Esophagus mucosa (tissue), 1 donor: ENCODE measurements at places on chromosomes 7 and 10. TPM values are rescaled to one million over a fixed set of nuclear protein-coding genes. Genes with fewer than 3 reads are reported as not detected.
A peak's percentile ranks its signal among the peaks of the same experiment; 100 is the strongest.

GRCh38 chr7:16409777-16410176, 11.6 kb downstream of the CRPPA start:
- no peak for ATAC-seq

- no peak for ATAC-seq
These were observed 201.5 kb downstream of the DNAJB6 start for GRCh38 chr7:157538321-157538720.

DNA sequence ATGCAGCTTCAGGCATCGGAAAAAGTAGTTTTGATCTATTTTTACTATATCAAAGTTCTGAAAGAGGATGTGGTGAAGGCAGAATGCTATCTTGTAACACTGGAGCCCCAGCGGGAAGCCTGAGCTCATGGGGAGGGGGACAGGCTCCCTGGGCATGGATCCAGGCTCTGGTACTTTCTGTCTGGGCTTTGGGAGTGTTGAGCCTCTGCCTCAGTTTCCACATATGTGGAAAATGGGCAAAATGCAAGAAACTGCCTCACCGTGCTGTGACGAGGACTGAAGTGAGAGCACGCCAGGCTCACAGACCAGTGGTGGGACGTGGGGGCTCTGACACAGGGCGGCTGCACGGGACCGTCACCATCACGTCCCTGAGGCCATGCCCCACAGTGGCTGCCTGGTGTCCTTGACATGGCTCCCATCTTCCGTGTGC, 182.9 kb upstream of the SHH start:
- no peak for ATAC-seq

DNA sequence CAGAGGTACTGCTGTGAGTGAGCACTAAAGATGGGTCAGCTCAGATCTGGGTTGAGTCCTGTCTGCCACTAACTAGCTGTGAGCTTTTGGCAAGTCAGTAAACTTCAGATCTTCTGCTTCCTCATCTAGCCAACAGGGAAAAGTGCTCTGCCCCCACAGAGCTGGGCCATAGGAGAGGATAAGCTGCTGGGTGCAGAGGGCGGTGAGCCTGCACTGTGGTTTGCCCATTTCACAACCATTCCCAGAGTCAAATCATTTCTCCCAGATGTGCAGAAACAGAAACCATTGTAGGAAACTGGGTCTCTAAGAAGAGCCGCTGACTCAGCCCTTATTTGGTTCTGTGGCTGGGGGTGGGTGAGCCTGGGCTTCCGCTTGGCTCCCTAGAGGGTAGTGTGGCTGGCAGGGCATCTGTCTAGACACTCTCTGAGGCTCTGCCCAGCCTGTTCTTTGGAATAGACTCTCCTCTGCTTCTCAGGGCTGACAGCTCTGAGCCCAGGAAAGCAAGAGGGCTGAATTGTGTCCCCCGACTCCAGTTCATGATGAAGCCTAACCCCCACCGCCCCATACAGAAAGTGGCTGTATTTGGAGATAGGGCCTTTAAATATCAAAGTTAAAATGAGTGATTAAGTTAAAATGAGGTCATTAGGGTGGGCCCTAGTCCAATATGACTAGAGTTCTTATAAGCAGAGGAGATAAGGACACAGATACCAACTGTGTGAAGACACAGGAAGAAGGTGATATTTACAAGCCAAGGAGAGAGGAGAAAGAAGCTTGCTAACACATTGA, 29.5 kb upstream of the ARHGAP22 start:
- ATAC-seq = peak; percentile 63

DNA sequence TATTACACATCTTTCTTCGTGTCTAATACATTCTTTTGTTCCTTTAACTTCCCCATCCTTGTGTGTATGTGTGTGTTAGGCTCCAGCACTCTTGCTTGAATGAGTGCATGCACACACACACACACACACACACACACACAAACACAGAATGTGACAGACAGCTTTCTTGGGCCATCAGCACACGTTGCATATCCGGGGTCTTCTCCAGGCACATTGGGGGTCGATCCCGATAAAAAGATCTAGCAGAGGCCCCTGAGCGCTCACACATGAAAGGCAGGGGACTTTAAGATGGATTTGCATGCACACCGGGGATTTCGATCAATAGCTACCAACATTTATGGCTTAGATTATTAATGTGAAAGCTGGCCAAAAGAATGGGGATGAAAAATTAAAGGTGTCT, 4.5 kb downstream of the SKIDA1 start:
- ATAC-seq = no peak

DNA sequence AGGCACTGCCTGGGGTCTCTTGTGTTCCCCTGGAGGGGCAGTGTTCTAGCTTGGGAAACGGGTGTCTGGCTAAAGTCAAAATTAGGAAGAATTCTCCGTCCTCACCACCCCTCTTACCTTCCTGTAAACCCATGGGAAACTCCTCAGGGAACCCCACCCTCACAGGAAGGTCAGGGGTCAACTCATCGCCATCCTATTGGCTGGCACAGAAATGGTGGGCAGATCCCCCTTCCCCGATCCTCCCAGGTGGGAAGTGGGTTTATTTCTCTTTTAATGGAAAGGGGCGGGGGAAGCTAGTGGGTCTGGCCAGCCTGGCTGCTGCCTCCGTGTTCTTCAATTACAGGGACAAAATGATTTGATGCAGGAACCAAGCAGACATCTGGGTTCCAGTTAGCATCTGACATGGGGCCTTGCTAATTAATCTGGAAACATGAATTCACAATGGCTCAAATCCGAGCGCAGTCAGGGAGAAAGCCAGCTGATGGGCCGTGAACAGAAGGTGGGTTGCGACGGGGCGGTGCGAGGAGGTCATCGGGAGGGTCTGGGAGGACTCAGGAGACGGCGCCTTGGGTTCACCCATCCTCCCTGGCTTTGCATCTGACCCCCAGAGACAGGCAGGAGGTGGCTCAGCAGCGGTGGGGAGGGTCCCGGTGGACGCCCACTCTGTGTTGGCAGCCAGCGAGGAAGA, 66.6 kb downstream of the SLIT1 start:
- ATAC-seq = no peak

- ATAC-seq = peak; percentile 52
These were observed 236.0 kb downstream of the MAGI2 start for GRCh38 chr7:79217468-79217867.

- ATAC-seq = no peak
These were observed 11.4 kb upstream of the CFAP69 start for GRCh38 chr7:90233569-90233968.

DNA sequence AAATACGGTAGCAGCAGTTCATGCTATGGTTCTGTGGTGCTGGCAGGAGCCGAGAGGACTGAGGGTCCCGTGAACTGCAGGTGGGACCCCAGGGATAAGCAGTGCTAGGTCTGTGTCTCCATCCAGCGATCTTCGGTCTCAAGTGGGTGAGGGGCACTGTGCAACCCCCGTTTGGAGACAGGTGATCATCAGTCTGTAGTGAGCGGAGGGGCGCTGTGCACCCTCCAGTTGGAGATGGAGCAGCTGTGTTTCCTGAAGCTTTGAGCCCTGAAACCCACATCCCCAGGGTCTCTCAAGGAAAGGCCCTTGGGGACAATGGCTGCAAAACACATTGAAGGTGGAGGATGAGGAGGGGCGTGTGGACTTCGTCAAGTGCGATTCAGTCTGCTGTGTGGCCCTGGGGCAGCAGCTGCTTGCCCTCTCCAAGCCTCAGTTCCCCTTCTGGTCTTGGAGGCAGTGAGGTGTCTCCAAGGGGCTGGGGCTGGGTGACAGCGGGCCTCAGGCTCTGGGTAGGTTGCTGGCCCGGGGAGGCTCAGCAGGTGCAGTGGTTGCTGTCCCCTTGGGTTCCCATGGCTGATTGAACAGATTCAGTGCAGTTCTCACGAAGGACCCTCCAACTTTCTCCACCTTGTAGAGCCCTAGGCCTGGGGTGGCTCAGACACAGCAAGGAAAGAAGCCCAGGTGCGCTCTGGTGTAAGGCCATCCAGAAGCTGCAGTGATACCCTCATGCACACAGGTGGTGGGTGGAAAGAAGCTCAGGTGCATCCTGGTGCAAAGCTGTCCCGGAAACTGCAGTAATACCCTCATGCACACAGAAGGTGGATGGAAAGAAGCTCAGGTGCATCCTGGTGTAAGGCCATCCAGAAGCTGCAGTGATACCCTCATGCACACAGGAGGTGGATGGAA, 160.6 kb downstream of the ADARB2 start:
- no peak for ATAC-seq

GRCh38 chr7:86991771-86992191, 67.7 kb downstream of the ELAPOR2 start:
- no peak for ATAC-seq

GRCh38 chr10:35135861-35136260, 9.2 kb downstream of the CREM start:
- ATAC-seq = no peak

DNA sequence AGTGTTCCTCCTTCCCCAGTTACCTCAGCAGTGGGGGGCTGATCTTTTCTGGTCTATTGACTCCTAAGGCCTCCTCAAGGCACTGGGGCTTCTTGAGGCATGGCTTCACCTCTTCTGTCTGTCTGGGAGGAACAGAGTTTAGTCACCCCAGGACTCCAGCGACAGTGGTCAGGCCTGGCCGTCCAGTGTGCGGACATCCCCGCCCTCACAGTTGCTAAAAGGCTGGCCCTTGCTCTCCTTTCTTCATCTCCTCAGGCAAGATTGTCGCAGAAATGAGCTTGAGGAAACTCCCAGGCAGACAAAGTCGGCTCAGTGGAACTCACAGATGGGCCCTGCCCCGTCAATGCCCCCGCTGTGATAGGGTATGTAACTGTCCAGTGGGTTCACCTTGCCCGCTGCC, 7.0 kb upstream of the FFAR4 start:
- ATAC-seq = no peak

GRCh38 chr10:66223656-66224055, 702.2 kb upstream of the LRRTM3 start:
- ATAC-seq = no peak

- ATAC-seq = no peak
These were observed 730.5 kb downstream of the ZWINT start for GRCh38 chr10:55630491-55631056.

DNA sequence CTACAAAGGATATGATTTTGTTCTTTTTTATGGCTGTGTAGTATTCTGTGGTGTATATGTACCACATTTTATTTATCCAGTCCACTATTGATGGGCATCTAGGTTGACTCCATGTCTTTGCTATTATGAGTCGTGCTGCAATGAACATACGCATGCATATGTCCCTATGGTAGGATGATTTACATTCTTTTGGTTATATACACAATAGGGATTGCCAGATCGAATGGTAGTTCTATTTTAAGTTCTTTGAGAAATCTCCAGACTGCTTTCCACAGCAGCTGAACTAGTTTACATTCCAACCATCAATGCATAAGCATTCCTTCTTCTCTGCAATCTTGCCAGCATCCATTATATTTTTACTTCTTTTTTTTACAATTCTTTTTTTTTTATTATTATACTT, 35.6 kb upstream of the FAM13C start:
- no peak for ATAC-seq

DNA sequence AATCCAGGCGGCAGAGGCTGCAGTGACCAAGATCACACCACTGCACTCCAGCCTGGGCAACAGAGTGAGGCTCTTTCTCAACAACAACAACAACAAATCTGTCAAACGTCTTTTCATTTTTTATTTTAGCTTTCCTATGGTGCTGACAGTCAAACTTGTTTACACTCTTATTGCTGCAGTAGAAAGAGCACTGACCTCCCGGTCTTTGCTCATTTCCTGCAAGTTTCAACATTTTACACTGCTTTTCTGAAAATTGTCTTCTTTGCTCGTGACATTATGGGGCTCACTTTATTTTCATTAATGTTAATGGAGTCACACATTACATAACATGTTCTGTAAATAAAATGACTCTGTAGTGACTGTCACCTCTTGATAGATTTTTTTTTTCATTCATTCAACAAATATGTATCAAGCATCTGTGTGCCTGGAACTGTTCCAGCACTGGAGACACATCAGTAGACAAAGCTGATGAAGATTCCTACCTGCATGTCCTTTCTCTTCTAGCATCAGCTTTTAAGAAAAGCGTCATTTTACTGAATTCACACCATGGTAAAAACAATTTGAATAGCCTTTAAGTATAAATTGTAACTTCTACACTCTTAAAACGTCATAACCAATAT, 277.3 kb downstream of the CELF2 start:
- ATAC-seq = no peak

GRCh38 chr7:27739301-27739908, 557 bp upstream of the TAX1BP1 start:
- ATAC-seq = peak; percentile 14

GRCh38 chr7:49596701-49597491, 176.5 kb upstream of the VWC2 start:
- no peak for ATAC-seq

DNA sequence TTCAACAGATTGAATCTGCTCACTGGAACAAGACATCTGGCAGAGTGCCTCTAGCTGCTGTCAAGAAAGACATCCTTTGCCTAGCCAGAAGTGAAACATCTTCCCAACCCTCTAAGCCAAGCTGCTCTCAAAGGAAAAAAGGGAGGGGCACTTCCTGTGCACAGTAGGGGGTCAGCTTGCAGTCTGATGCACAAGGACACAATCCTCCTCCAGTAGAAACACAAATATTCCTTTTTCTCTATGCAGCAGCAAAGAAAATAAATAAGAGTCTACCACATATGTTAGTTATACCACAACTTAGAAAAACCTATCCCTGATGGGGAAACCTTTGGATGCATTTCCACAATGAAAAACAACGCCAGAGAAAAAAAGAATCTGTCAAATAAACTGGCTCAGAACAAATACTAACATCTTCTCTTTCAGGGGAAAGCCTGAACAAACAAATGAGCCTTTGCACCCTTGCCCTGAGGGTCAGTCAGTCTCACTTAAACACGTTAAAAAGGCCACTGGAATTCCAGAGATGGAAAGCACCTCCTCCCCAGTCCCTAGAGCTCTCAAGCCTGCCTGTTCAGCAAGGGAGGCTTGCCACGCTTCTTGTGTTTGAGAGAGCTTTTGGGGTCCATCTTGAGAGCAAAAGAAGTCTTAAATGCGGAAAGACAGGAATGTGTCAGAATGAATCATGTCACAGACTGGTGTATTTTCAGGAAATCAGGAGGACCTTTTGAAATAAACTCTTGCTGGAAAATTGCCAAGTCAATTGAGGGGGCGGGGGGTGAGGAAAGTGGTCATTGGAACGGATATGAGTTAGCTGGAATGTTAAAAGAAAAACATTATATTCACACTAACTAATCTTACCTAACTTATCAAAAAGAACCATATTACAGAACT, 7.5 kb downstream of the LAMB1 start:
- no peak for ATAC-seq

DNA sequence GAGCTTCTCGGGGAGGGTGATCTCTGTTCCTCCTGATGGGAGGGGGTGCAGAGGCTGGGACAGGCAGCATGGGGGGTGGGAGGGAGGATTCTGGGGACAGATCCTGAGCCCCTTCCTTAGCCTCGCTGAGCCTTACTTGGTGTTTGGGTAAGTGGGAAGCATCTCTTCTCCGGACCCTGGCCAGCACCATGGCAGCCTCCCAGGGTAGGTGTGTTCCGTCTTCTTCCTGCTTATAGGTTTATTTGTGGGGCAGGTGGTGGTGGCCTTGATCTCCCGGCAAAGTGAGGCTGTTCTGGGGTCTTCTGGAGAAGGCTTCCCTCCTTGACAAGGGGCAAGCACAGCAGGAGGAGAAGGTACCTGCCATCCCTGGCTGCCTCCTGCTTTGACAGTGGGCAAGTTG, 226.9 kb downstream of the GLRX3 start:
- ATAC-seq = no peak

- no peak for ATAC-seq
These were observed 303.5 kb upstream of the AOAH start for GRCh38 chr7:37027557-37028341.

GRCh38 chr10:77863446-77863845, 63.1 kb downstream of the DLG5 start:
- no peak for ATAC-seq

The VWDE gene
- 0.36 TPM for total RNA-seq

The PTF1A gene
- total RNA-seq = not detected

The UPK3BL2 gene
- 88.8 TPM for total RNA-seq

The AGAP9 gene
- 3.0 TPM for total RNA-seq

The HOGA1 gene
- 1.7 TPM for total RNA-seq

The SVOPL gene
- not detected for total RNA-seq
